ENCODE measurements at places on chromosomes 5 and 9.
A peak's percentile ranks its signal among the peaks of the same experiment; 100 is the strongest.

DNA sequence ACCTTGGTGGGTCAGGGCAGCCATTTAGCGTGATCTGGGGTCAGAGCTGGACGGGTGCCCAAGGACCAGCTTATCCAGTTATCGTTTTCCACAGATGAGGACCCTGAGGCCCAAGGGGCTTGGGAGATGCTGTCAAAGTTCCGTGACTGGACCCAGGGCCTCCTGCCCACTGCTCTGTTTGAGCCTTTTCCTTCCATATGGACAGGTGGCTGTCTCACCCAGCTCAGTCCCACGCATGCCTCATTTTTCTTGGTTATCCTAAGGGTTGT lies 56.5 kb downstream of the TRIP13 start:
- no peak for DNase-seq

DNA sequence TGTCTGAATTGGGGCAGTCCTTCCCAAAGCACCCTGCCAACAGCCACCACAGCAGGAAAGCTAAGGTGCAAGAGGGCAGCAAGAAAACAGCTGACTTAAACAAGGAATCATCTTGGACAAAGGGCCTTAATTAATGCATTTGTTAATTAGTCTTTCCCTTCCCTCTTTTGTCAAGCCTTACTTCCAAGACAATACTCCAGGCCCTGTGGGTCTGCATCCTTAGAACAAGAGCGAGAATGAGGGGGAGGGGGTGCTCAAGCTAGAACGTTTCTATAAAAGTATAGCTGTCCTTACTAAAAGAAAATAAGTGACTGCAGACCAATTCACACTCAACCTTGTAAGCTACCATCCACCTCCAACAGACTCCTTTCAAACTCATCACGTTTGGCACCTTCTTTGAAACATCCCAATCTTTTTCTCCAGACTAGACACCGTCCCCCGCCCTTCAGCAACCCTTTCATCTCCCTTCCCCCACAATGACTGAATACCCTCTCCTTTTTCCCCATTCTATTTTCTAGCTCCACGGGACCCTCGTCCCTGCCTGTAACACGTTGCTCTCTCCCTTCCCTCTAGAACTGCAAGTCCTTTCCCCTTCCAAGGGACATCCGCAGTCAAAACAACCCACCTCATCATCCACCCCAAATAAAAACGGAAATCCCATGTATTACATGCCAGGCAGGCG lies 85.7 kb upstream of the RNF38 start:
- no peak for DNase-seq

DNA sequence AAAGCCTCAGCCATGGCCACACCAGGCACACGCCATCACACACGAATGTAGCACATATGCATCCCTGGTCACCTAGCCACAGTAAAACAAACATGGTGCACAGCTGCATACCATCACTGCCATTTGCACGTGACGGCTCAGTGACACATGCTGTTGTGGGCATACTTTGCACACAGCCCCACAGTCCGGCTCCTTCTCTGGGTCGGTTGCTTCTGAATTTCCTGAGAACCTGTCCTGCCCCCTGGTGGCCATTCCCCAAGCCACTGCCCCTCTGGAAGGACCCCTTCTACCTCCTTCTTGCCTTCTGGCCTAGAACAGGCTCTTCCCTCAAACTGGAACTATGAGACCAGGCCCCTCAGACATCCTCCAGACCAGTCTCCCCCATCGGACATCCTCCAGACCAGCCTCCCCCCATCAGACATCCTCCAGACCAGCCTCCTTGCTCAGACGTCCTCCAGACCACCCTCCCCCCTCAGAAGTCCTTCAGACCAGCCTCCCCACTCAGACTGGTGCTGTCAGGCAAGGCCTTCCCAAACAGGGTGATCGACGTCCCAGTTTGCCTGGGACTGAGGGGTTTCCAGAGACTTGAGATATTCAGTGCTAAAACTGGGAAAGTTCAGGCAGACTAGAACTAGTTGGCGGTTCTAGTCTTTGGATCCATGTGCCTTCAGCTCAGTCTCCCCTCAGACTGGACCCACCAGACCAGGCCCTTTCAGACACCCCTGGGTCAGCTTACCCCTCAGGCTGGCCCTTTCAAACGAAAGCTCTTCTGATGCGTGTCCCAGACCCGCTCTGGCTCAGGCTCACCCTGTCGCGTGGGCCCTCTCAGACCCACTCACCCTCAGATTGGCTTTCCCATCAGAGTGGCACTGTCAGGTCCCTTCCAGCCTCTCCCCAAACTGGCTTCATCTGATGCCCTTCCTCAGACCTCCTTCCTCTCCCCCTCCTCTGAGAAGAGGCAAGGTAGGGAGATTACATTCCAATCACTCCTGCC lies 24.3 kb upstream of the ENHO start:
- DNase-seq: no peak

- no peak for DNase-seq
Observed at GRCh38 chr5:151483647-151484046, 36.2 kb downstream of the SLC36A1 start.

- DNase-seq: no peak
Observed at GRCh38 chr5:15808577-15808976, 308.6 kb downstream of the FBXL7 start.

DNA sequence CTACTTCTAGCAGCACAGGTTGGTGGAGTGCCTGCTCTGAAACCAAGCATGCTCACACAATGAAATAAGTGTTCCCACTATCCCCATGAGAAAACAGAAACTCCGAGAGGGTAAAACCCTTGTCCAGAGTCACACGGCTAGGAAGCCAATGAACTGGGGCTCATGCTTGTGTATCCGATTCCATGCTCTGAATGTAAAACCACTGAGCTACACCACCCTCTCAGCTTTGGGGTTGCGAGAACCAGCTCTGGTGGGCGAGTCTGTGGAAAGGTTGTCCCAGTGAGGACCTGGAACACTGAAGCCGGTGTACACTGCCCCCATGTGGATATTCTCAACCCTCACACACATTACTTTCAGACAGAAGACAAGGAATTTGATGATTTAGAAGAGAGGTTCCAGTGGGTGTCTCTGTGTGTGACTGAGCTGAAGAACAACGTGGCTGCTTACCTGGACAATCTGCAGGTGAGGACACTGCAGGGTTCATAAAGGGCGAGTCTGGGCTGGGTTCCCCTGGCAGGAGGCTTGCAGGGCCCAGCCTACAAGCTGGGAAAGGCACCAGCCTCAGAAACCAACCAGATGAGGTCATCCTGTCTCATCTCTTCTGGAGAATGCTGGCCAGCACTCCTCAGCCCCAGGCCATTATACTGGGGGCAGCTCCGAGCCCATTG lies 37.4 kb downstream of the ARHGEF37 start:
- peak; percentile 32 for DNase-seq

DNA sequence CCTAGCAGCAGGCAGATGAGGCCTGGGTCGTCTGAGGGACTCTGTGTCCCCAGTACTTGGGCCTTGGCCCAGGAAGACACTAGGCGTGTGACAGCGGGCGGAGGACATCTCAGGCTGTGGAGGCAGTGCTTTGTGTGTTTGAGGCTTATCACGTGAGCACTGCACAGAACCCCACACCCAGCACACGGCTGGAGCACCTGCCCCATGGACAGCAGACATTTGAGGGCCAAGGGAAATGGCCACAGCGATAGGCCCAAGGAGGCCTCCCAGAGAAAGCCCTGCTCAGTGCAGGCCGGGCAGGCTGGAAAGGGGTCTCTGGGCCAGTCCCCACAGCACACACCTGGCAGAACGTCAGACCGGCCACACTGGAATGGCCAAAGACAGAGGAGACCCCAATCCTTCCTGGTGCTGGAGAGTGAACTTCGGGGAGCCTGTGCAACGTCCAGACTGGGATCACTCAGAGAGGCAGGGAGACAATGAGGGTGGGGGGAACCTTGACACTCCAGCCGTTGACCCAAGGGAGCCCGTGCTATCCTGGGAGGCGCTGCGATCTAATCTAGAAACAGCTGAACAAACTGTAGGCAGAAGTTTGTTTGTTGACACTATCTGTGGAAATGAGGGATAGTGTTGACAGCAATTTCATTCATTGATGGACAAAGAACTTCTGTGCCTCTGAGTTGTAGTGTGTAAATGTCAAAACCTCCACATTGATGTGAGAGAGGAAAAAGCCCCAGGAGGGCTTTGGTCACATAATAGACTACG lies 19.6 kb upstream of the FLT4 start:
- DNase-seq: no peak

DNA sequence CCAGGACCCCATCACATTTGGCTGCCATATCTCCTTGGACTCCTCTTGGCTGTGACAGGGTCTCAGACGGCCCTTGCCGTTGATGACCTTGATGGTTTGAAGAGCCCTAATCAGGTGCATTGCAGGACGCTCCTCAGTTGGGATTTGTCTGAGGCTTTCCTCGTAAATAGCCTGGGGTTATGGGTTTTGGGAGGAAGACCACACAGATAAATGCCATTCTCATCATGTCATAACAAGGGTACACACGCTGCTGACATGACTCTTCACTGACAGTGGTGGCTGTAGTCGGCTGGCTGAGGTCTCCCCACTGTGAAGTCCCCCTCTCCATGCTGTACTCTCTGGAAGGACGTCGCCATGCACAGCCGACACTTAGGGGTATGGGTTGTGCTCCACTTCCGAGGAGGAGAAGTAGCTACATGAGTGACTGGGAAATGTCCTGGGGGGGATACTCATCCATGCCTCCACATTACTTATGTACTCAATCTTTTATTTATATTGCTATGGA lies 42.9 kb upstream of the SPTLC1 start:
- DNase-seq: no peak

DNA sequence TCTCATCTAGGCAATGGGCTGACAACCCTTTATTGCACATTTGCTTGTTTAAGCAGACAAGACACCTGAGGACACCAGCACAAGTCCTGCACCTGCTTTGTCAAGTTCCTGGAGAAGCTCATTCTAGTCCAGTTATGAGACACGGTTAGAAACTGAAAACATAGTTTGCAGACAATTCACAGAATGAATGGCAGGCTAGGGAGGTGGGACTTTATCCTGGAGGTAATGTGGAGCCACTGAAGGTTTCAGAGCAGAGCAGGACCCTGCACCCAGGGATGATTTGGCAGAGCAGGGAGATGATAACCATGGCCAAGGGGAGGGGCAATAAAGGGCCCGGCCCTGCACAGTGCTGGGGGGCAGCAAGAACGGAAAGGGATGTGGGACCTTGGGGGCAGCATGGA lies 50.7 kb upstream of the SLC25A51 start:
- DNase-seq: no peak

GRCh38 chr9:114938687-114939575 lies 8.5 kb upstream of the TNFSF8 start:
- DNase-seq: no peak

GRCh38 chr9:113636693-113637092 lies 173.2 kb downstream of the RGS3 start:
- no peak for DNase-seq

Measured in HuH-7.5 (cell line).